ENCODE measurements at places on chromosomes 6 and 20.

DNA sequence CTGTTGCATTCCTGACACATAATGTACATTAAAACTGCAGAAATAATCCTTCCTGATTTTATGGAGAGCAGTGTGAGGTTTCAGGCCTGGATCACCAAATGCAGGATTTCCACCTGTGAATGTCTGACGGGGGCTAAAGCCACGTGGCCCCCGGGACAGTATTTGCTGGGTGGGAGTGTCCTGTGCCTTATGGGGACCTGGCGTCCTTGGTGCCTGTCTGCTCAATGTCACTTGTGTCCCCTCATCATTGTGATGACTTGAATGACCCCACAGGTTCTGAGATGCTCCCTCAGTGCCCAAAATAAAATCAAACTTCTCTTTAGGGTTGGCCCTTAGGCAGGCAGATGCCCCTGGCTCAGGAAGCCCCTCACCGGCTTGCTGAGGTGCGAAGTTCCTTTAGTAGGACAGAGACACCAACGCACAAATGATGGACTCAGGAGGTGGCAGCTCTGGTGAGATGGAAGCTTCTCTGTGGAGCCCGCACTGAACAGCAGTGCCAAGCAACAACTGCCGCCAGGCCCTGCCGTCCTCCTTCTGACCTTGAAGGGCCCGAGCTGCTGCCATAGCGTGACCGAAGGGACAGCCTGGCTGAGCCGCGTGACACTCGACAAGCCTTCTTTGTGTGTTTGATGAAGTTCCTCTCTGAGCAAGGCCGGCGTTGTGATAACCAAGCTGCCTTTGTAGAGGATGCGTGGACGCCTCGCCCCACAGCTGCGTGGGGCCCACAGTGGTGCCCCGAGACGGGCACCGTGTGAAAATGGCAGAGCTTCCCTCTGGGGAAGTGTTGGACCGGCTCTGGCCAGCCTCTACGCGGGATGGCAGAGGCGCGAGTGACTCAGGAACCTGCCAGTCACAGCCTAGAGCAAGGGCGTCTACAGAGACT is 30.9 kb downstream of the FRMD1 start:
- DNase-seq = no peak

DNA sequence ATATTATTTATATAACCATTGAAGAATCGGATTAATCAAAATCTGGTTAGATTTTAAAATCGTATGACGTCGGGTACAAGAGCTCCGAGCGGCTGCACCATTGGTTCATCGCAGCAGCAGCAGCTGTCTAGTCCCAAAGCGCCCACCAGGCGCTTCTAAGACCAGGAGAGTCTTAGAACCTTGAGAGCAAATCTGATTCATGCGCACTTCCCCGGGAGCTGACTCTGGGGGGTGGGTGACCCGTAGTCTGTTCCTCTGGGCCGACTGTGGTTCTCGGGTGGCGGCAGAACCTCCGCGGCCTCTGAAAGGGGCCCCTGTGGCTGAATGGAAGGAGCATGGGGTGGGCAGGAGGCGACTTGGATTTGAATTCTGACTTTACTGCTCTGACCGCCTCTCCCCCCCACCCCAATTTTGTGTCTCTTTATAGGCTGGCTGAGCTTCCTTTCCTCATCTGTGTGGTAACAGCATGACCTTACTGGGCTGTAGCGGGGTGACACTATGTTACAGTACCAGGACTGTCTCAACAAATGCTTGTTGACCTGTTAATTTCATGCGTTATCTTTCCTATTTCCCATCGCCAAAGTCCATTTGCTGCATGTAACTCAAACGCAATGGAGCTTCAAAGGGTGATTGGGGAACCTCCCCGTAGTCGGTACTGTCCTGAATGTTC is 119.7 kb downstream of the RTN4IP1 start:
- no peak for DNase-seq

DNA sequence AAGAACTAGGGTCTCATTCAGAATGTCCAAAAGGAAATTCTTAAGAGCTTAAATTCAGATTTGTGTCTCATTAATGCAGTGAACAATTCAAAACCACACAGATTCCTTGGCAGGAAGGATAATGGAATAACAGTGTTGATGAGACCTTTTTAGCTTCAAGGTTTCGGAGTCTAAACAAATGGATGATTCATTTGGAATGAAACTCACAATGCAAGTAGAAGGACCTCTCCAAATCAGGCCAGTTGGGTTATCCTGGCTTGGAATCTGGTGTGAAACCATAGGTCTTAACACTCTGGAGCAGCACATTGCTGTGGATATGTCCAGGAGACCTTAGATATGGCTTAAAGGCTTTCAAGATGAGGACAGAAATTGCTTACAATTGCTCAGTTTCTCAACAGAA is 44.9 kb downstream of the KCTD20 start:
- DNase-seq = no peak

- DNase-seq = no peak
These were observed 161.7 kb upstream of the BMP5 start for GRCh38 chr6:56036916-56037600.

GRCh38 chr20:58021481-58021880 is 207.0 kb downstream of the ANKRD60 start:
- DNase-seq = no peak

DNA sequence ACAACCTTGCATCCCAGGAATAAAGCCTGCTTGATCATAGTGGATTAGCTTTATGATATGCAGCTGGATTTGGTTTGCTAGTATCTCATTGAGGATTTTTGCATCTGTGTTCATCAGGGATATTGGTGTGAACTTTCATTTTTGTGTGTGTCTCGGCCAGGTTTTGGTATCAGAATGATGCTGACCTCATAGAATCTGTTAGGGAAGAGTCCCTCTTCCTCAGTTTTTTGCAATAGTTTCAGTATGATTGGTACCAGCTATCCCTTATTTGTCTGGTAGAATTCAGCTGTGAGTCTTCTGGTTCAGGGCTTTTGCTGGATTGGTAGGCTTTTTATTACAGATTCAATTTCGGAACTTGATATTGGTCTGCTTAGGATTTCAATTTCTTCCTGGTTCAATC is 132.5 kb downstream of the ZFAND3 start:
- DNase-seq = no peak

DNA sequence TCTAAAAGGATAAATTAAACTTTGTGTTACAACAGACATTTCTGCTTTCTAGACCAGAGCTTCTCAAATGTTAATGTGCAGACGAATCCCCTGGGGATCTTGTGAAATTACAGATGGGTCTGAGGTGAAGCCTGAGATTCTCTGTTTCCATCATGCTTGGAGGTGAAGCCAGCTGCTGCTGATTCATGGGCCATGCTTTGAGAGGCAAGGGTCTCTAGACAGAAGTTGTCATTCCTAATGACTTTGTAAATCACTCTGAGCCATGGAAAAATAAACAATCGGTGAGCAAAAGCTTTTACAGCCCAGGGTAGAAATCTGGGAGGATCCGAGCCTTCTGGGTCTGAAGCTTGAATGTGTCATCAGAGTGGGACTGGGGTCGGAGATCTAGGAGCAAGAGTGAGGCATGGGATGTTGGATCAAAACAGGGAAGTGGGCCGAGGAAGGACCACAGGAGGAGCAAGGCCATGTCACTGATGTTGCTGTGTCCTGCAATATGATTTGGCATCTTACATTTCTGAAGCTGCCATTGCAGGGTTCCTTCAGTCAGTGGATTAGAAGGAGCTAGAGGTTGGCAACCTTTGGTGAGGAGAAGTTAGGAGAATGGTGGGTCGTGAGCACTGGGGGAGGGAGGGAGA is 77.3 kb downstream of the TRMT11 start:
- no peak for DNase-seq

GRCh38 chr6:77450924-77451323 is 12.4 kb downstream of the HTR1B start:
- no peak for DNase-seq

DNA sequence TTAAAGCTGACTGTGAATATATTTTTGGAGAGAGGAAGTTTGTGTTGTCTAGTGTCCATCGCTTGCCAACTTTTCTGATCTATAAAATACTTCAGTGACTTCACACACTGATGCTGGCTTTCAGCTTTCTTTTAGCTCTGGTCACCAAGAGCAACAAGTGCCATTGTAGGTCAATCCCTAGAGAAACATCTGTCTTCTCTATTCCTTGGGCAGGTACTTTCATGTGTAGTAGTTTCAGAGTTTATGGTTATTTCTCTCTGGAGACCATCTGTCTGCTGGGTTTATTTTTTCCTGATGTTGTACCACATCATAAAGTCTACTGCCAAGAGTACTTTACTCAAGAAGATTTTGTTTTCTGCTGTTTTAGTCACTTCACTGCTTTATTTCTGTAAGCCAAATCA is 249.9 kb downstream of the KHDC1L start:
- DNase-seq = no peak

DNA sequence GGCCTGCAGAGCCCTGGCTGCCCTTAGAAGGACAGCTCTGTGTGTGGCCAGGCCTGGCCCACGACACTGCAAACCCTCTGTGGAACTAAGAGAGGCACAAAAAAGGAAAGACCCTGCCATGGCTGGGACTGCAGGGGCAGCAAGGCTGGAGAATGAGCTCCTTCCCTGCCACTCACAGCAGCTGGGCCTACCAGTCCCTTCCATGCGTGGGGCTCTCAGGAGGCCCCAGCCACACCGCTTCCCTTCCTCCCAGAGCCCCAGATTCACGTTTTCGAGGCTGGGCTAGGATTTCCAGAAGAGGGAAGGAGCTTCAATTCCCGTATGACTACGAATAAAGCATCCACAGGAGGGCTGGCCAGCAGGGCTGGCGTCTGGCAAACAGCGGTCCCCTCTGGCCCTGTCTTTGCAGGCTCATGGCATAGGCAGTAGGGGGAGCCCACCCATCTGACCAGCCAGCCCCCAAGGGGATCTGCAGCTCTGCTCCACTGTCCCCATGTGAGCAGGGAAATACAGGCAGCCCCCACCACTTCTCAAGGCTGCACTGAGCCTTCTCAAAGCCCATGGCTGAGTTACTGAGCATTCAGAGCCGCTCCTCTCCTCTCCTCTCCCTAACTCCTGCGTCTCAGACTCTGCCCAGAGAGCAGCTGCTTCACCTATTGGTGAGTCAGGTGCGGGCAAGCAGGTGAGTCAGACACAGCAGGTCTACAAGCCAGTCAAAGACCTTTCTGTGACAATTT is 53.1 kb downstream of the NINL start:
- no peak for DNase-seq

DNA sequence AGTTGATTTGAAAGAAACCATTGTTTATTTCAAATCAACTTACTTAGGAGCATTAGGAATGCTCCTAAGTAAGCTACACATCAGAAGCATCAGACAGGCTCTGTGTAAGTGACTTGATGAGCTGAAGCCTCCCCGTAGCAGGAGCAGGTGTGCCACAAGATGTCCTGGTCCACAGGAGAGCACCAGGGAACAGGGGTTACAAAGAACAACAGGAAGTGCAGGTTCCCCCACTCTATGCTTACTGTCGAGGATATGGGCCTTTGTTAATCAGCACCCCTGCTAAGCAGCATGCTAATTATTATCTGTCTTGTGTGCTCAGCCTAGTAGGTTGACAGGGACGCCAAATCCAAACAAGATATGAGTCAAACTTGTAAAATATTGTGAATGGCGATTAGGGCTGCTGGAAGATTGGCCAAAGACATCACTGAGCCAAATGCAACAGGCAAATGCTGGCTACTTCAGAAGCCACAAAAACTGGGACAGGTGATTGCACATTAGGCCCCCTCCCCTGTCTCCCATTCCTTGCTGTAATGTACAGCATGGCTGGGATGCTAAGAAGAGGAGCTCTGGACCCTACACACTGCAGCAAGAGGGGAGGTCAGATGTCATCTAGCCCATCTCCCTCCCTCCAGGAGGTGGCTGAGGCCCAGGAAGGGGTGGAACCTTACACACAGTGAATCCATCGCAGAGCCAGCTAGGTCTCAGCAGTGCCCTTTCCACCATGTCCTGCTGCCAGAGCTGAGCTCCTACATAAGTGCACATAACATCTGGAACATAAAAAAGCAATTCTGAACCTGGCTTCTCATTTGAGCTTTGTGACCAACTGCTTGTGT is 939 bp downstream of the TGM3 start:
- DNase-seq = no peak

DNA sequence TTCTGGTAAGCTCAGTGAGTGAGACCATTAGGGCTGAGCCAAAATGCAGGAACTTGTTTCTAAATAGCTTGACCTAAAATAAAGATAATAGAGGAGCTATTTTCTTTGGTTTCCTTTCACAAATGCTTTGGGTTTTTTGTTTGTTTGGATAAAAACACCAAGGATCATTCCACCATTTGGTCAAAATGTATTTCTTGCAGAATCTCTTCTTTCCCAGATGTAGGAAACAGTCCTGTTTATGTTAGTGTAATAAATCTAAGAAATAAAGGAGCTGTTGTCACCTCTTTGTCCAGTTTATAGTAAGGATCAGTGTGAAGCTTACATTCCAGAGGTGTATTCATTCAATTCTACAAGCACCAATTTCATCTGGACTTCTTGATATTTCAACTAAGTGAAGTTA is 297.8 kb downstream of the GJA1 start:
- DNase-seq = no peak

- DNase-seq = no peak
These were observed 95.8 kb upstream of the UST start for GRCh38 chr6:148650941-148651505.

- no peak for DNase-seq
These were observed 4.8 kb downstream of the SOX18 start for GRCh38 chr20:64044484-64045247.

DNA sequence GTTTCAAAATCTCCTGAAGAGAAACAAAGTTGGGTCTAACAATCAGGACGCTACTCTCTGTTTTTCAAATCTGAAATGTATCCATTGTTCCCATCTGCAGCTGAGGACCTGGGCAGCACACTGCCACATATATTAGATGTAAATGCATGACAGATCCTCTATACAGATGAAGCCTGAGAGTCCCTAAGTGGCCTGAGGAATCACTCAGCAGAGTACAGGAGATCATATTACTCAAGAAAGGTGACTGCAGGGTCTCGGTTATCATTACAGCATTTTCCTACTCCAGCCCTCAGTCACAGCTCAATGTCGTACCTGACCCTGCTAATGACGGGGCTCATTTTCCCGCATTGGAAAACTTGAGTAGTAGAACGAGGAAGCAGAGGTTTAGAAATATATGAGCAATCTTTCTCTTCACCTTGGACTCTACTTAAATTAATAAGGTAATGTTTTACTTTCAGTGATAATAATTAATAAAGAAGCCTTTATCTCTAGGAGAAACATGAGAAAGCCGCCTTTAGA is 256.2 kb upstream of the IRAK1BP1 start:
- no peak for DNase-seq

DNA sequence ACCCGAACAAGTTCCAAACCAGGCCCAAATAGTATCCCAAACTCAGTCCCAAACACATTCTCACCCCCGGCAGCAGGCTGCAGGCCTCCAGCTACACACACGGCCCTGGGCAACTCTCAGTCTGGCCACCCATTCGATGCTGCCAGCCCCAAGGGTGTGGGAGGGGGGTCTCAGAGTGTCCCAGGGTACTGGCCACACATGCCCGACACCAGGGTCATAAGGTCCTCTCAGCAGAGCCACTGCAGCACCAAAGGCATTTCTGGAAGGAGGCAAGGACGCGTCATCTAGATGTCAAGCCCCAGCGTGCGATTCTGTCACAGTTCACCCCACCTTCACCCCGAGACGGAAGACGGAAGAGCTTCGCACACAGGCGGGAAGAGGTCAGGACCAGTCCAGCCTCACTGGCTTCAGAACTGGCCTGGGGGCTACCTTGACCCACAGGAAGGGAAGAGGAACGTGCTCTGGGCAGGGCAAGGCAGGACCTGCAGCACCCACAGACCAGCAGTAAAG is 9.5 kb downstream of the MYL9 start:
- DNase-seq = no peak

All from KBM-7 (cell line).